ENCODE measurements at places on chromosomes 2 and 18.

GRCh38 chr2:214593727-214594126, 182.9 kb downstream of the VWC2L start:
- no peak for DNase-seq

DNA sequence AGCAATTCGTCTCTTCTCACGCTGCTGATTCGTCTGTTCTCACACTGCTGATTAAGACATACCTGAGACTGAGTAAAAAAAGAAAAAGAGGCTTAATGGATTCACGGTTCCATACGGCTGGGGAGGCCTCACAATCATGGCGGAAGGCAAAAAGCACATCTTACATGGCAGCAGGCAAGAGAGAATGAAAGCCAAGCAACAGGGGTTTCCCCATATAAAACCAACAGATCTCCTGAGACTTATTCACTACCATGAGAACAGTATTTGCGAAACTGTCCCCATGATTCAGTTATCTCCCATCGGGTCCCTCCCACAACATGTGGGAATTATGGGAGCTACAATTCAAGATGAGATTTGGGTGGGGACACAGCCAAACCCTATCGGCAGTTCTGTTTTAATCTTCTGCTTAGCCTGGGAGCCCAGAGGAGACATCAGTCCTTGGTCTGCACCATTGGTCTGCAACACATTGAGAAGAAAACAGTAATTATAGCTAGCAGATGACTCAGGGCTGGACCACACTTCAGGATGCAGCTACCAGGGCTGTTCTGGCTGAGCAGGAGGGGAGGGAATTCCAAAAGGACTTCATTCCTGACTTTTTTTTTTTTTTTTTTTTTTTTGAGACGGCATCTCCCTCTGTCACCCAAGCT, 69.4 kb downstream of the CABLES1 start:
- DNase-seq: no peak

DNA sequence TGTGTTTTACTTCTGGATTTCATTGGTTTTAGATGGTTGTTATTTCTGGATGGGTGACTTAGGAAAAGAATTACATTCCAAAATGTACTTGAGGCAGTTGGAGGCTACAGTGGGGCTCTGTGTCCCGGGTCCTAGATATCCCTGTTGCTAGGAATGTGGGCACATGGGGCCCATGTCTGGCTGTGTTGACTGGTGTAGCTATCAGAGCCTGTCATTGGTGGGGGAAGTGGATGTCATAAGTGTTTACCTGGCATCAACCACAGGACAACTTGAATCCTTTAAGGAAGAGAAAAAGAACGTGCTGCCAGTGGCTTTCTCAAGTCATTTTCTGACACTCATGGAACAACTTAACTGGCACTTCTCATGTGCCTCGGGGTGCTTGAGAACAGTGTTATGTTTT, 30.4 kb downstream of the IL18R1 start:
- DNase-seq: no peak

DNA sequence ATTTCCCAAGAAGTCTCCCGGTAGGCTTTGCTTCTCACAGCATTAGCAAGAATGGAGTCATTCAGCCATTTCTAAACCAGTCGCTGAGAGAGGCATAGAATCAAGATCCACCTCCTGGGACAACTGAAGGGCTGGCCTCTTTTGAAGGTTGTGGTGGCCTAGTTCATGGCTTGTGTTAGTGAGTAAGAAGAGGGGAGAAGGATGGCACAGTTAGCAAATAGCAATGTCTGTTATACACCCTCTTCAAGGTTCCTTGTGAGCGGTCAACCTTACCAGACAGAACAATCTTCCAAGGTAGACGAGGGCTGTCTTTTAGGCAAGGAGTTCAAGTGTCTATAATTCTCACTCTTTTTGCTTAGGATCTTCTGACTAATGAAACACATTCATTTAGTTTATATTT, 35.4 kb upstream of the DNAH7 start:
- no peak for DNase-seq

Measured in SHP77 treated with DMSO at 0.1 percent for 48 hours (cell line).